ENCODE measurements at places on chromosomes 4 and X.

DNA sequence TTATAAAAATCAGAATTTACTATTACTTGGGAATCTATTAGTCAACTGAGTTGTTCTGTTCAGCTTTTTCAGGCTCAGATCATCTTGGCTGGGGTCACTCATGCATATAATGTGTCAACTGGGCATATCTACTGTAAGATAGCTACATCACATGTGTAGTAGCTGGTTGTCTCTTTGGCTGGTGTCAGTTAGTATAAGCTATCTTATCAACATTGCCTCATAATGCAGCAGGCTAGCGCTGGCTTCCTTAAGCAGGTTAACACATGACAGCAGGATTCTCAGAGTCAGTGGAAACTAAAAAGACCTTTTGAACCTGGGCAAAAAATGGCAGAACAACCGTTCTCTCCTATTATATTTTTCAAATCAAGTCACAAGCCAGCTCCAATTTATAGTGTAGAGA, 378.3 kb upstream of the PCDH10 start:
- no peak for DNase-seq

- no peak for DNase-seq
Observed at GRCh38 chr4:29853833-29854232, 866.3 kb upstream of the PCDH7 start.

- no peak for DNase-seq
Observed at GRCh38 chr4:116561768-116562167, 523.6 kb downstream of the TRAM1L1 start.

DNA sequence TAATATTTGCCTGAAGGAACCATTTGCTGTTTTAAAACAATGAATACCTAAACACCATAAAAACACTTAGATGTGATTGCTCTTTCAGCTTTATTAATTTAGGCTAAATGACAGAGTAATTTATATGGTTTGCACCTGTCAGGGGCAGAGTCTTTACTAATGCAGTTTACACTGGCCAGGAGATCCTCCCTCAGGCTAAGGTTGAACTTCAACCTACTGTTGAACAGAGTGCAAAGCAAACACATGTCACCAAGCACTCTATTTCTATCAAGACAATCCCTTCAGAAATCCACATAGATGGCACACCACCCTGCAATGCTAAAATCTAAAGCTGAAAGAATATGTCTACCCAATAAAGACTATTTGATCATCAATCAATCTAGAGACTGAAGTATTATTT, 147.3 kb downstream of the KLHL13 start:
- DNase-seq = no peak

GRCh38 chr4:1179089-1179441, 6.7 kb upstream of the SPON2 start:
- DNase-seq = no peak

DNA sequence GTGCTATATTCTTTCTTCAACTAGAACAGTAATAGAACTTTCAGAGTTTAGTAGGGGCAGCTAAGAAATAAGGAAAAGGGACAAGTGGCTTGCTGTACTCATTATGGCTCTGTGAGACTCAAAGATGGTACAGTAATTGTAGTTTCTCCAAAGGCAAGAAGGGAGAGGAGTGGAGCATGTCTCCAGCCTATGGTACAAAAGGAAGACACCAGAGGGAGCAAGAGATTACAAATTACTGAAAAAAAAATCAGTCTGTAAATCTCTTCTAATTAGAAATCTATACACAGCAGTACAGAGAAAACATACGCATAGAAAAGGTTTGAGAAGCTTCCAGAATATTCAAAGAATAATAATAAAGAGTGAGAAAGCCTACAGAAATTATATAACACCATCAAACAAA, 61.4 kb downstream of the KLHL4 start:
- no peak for DNase-seq

DNA sequence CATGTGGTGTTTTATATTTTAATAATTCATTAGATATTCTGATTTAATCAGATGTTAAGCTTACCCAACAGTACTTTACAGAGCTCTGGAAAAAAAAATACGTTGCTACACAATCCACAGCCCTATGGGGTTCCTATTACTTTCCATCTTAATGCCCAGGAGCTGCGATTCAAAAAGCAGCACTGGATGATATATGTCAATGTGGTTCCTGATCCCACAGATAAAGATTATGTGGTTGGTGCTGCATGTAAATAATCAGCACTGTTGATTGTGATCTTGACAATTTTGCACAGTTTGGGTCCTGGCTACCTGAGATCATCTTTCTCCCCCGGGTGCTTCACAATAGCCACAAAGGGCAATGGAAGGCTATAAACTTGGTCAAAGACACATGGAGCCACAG, 72.7 kb upstream of the DCLK2 start:
- DNase-seq = no peak

DNA sequence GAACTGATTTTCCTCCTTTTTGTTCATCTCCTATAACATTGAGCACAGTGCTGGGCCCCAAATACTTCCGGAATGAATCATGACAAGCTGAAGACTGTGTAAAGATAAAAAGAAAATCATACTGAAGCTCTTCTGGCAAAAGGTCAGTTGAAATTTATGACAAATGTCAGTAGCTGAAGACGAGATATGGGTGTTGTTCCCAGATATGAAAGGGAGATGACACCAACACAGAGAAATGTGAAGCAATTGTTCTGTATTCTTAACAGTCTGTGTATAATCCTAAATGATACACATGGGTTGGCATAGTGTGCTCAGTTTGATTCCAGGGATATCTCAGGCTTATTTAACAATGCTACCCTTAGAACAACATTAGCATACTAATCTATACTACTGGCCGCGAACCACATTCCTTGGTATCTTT, 170.5 kb upstream of the PITX2 start:
- DNase-seq = no peak
